ENCODE measurements at places on chromosomes 12 and 14.

DNA sequence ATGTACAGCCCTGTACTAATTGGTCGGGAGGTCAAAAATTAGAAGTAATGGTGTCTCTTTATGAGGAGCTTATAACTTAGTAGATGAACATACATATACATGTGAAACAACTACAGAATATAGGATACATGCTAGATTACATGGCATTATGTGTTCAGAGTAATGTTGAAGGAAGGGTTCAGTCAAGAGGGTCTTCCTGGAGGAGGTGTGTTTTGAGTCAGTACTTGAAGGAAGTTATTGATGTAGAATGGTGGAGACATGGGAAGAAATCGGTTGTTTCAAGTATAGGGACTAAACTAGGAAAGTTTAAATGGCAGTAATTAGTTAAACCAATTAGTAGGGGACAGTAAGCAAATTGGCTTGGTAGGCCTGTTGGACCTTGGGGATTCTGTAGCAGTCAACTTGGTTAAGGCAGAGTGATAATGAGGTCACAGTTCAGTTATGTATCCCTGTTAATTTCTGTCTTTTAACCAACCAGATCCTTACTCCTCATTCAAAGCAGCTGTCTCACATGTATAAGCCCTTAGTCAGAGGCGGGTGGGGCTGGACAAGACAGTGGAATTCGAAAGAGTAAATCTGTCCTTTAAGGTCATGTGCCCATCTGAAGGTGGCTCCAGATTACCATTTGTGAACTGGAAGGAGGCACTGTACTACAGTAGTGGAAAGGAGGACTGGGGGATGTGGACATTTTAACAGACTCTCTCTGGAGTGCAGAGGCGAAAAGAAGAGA is 3.5 kb upstream of the ANKRD52 start:
- no peak for DNase-seq

GRCh38 chr12:131056626-131057025 is 102.9 kb downstream of the ADGRD1 start:
- no peak for DNase-seq

GRCh38 chr14:70780396-70781075 is 28.8 kb downstream of the MAP3K9 start:
- DNase-seq, result peak; percentile 28

DNA sequence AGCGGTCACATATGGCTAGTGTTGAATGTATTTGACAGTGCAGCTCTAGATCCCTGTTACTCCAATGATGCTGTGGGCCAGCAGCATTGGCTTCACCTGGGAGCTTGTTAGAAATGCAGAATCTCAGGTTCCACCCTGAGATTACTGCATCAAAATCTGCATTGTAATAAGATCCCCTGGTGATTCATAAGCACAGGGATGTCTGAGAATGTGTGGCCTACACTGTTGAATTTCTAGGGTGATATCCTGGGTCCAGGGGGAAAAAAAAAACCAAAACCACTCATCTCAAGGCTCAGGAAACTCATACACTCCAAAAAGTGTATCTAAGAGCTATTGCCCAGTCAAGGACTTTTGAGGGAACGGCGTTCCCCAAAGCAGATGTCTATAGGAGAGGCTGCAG is 196.8 kb downstream of the PPM1H start:
- no peak for DNase-seq

DNA sequence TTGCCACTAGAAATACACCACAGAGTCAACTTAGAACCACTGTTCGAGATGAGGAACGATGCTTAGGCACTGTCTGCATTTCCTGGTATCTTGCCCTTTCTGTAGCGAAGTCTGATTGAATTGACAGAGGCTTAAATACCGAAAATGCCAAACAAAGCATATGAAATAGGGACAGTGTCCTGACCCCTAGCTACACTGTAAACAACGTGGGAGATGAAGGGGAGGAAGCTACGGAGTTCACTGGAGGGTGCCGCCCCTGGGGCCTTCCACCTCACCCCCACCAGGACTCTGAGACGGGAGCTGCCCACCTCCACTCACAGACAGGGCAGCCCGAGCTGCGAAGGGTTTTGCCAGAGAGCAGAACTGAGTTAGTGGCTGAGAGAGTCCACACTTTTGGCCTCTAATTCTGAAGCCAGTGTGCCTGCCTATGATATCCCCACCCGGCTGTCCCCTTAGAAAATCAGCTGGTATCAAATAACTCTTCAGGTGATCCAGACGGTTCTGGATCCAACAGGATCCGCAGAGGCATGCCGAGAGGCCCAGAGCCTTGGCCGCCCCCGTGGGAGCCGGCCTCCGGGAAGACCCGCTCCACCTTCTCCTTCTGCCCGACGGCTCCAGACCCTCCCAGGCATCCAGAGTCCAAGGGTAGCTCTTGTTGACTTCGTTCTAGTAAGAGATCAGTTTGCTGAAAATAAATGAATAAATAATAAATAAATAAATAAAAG is 230.7 kb upstream of the DIO3 start:
- no peak for DNase-seq

DNA sequence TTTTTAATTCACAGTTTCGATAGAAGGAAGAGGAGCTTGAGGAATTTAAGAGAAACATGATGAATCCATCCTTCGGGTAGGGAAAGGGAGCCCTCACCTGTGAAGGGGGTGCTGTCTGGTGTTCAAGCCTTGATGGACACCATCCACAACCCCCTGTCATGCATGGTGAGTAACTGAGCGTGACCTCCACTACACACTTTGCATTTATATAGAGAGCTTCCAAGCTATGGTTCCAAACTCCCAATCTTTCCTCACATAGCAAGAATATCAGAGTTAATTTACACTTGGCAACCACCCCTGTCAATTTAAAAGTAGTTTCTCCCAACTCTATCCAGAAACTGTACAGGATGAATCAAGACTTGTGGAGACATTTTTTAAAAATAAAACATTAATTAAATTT is 13.1 kb upstream of the NID2 start:
- no peak for DNase-seq

DNA sequence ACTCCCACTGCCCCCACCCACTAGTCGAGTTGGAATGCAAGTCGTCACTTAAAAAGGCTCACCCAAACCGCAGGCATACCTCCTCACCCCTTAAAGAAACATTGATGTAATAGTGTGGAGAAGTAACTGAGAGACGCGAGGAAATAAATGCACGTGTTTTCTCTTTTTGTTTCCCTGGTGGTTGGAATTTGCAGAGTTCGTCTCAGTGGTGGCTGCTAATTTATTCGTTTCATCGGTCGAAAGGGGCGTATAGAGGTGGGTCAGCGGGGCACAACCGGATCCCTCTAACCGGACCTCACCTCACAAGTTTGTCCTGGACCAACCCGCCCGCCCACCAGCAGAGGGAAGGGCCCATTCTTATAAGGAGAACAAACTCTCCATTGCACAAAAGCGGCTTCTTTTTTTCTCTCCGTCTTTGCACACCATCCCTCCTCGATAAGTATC is 5.0 kb upstream of the NPAS3 start:
- DNase-seq, result no peak

DNA sequence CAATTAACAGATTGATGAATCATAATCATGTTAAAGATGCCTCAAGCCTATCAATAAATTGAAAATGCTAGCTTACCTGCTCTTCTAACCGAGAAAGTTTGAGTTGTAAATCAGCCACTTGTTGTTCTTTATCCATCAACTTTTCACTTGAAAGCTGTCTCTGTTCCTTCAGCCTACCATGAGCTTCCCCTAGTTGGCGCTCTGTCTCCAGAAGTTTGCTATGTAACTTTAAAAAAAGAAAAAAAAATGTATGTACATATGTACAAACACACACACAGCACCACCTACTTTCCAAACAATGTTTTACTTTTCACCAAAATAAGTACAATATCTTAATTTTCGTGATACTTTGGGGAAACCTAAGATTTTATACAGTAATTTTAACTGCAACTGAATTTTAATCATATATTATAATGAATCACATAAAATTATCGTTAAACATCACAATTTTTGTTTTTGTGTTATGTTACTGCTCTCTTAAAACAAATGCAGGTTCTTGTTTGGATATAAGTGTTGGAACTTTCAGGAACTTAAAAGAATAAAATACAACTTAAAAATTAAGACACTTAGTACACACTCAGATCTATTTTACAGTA is 101.2 kb downstream of the EEA1 start:
- DNase-seq, result no peak

- no peak for DNase-seq
Measured at GRCh38 chr12:44253338-44253856, 417.5 kb downstream of the TMEM117 start.

- peak; percentile 8 for DNase-seq
Measured at GRCh38 chr12:106070611-106071010, 68.1 kb downstream of the NUAK1 start.

DNA sequence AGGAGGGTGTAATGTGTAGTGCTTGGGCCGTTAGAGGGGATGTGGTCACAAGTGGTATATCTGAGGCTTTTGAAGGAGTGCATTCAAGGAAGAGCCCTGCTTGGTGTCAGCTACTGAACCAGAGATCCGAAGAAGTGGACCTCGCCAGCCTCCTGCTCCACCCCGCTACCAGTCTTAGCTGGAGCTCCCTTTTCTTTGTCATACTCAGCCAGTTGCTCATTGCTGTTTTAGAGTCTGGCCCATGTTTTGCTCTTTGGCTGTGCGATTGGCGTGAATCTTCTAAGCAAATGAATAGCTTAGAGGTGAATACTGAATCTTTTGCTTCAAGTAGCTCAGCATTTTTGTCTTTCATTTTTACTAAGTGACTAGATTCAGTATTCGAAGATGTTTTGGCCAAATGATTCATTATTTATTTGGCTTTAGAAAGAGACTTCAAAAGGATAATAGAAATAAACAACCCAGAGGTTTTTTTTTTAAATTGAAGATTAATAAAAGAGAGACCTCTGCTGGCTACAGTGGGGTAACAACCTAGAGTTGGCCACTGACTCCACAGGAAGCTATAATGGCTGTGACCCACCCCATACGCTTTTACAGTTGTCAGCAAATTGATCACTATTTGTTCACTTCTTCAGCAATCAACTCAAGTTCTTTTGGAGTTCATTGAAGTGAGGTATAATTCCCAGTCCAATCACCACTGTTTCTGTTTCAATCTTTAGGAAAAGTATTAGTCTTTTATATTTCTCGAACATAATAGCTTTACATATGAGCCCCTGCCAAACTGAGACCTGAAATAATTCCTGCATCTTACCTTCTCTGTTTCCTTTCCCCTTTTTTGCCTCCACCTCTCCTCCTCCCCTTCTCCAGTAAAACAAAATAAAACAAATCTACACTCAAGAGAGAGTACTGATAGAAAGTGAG is 19.9 kb downstream of the CDKN1B start:
- DNase-seq, result no peak

- DNase-seq, result no peak
Measured at GRCh38 chr14:96455588-96455987, 46.6 kb upstream of the PAPOLA start.

DNA sequence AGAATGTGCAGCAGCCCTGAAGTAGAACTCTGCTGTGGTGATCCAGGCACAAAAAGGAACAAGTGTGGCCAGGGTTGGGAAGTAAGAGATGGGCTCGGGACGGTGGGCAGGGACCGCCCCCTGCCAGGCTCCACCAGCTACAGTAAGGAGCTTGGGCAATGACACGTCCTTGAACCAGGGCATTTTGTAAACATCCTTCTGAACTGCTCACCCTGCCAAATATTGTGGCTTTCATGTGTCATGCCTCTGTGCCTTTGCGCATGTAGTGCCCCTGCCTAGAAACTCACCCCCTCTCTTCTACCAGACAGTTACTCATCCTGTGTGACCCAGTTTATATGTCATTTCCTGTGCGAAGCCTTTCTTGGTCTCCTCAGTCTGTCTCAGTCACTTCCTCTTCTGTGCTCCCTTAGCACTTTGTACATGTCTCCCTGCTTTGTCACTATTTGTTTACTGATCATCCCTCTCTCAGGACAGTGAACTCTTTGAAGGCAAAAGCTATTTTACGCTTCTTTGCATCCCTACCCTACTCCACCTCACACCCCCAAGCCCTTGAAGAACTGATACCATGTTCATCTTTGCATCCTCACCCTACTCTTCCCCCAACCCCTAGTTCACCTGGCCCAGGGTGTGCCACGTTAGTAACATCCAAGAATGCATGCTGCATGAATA is 108.9 kb upstream of the PLEKHG7 start:
- DNase-seq, result no peak

DNA sequence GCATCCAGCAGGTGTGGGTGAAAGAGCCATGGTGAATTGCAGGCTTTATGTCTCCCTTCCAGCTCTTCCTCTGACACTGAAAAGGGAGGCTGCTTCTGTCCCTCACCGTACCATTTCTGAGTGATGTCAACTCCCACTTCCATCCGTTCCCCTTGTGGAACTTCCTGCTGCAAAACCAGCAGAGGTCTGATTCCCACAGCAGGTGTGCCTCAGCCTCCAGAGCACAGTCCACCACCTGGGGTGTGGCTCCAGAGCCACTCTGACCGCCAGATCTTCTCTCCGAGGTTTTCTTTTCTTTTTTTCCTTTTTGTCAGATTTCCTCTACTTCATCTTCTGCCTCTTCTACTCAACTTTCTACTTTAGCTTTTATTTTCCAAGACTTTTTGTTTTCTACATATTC is 62.7 kb downstream of the CDC42BPB start:
- DNase-seq, result no peak

DNA sequence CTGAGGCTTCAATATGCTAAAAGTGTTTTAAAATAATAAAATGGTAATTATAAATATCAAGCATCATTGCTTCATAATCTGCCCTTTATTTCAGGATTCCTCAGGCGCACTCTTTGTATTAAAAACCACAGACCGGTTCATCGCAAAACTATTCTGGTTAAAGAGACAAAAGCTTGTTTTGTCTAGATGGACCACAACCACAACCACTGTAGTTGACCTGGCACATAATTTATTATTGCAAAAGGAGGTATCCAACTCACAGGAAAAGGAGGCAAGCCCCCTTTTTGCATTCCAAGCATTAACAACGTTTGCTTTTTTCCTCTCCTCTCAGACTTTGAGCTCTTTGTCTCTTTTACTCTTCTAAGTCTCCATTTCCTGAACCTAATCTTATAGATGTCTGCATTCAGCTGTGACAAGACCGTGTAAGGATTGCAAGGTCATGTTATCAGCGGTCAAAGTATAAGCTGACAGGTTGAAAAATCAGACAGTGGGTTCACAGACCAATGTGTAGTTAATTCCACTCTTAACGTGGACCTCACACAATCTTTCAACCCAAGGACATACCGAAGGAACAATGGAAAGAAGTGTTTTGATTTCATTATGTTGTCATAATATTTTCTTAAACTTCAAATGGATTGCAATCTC is 1057.6 kb downstream of the GALC start:
- no peak for DNase-seq

DNA sequence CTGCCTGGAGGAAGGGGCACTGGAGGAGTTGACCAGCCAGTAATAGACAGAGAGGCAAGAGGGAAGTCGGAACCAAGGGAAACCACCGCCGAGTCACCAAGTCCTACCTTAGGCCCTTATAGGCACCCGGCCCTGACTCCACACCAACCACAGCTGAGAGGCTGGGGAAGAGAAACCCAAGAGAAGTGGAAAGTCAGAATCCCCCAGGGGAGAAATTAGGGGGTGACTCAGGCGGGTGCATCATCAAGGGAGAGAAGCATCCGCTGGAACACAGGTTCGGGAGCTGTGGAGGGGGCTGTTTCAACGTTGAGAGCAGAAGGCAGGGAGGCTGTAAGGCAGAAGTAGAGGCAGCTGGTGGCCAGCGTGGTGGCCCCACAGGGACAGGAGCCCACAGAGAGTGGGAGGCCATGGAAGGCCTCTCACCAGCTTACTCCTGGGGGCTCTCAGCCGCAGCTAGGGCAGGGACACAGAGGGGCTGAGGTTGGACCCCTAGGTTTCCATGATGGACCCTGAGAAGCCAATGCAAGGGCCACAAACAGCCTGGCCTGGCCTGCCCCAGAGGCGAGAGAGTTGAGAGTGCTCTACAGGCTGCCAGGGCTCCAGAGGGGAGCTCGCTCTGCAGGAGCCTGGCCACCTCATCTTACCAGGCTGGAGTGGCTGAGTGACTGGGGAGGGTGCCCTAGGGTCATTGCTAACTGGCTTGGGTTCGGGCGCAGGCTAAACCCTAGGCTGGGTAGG is 1.4 kb upstream of the TRMT61A start:
- no peak for DNase-seq

All from heart left ventricle (tissue), 16 donors.